ENCODE measurements at places on chromosomes 6 and 20.

DNA sequence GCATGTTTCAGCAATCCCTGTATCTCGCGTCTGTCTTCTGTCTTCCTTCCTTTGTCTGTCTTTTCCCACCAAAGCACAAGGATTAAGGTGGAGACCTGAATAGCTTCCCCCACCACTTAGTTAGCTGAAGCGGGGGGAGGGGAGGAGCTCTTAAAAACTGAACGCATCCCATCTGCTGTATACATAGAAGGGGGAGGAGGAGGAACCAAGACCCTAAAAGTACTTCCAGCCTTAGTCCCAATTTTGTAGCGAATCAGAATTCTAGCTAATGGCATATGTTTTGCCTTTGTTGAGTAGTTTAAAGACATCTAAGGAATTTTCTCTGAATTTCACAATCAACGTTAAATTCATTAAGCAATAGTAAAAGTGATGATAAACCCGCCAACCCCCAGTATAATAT, 47.9 kb downstream of the GNAS start:
- DNase-seq, result no peak

- no peak for DNase-seq
Measured at GRCh38 chr6:118146584-118146983, 239.5 kb downstream of the SLC35F1 start.

- DNase-seq, result no peak
Measured at GRCh38 chr6:2454180-2454579, 208.8 kb upstream of the GMDS start.

DNA sequence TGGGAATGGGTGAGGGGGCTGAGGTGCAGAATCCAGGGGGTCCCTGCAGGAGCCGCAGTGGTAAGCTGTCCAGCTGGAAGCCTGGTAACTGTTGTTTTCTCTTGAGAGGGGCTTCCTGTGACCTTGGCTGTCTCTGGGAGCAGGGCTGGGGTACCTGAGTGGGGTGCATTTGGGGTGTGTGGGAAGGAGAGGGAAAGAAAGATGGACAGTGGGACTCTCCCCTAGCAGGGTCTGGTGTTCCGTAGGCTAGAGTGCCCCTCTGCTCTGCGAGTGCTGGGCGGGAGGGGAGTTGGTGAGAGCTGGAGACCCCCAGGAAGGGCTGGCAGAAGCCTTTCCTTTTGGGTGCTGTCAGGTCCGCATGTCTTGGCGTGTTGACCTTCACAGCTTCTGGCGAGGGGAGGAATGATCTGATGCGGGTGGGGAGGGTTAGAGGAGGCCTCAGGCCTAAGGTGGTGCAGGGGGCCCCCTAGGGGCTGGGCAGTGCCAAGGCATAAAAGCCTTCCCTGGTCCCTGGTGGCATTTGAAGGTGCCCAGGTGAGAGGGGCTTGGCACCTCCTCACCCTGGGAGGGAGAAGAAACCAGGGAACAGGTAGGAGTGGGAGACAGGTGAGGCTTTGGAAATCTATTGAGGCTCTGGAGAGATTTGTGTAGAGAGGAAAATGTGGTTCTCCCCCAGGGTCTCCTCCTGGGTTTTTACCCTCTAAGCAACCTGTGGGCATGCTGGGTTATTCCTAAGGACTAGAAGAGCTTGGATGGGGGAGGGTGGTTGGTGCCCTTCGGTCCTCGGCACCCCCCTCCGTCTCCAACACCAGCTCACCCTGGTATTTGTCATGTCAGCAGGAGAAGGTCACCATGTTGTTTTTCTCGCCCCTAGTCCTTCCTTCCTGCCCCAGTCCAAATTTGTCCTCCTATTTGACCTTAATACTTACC, 3.3 kb downstream of the VEGFA start:
- DNase-seq, result peak; percentile 56
